ENCODE measurements at places on chromosomes 2 and 18.

- no peak for DNase-seq
Measured at GRCh38 chr2:211846714-211847113, 691.9 kb downstream of the ERBB4 start.

GRCh38 chr2:207008105-207008990 is 69.0 kb downstream of the CPO start:
- no peak for DNase-seq

DNA sequence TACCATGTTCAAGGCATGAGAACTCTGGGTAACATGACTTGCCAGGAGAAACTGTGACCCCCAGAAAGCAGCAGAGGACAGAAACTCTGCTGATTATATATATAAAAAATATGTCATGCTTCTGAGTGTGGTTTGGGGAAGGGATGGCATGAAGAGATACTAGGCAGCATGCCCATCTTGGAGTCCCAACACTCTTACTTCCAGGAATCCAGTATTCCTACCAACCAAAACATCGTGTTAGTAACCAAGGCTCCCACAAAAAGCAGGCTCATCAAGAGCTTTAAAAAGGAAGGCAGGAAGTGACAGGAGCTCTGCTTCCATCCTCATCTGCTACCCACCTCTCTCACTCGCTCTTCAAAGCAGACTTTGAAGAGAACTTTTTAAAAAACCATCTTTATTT is 31.6 kb upstream of the TWIST2 start:
- no peak for DNase-seq

DNA sequence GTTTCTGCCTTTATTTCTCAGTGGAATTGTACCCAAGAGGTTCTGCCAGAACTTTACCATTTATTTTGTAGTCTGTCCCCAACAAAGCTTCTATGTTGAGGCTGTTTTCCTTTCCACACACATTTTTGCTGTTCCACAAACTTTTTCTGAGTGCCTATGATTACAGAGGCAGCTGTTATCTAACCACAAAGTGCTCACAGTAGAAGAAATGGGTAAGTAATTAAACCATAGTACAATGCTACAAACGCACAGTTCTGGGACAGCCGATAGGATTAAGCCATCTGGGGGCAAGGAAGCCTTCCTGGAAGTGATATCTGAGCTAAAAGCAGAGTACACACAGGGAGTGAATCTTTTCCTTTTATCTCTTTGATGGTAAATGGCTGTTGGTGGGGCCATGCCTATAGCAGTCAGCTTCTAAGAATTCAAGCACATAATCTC is 3.9 kb upstream of the MGAT4A start:
- no peak for DNase-seq

DNA sequence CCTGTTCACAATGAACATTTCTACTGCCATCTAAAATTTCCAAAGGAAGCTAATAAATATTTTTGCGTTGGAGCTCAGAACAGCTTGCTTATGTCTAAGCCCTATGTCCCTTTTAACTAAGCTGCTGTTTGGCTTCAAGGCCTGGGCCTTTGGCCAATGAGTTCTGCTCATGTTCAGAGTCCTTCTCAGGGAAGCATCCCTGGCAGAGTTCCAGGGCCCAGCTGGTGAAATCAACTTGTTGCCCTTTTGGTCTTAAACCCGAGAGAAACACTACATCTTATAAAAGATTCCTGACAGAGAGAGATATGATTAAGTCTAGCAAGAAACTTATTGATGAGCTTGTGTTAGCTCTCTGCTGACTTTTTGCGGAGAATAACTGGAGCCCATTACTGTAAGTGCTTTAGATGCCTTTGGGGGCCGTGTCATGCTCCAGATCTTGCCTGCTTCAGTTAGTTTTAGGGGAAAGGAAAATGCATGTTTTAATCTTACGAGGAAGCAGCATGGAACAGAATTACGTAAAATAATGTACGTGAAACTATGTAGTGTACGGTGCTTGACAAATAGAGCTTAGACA is 102.5 kb upstream of the NOSTRIN start:
- no peak for DNase-seq

- no peak for DNase-seq
Measured at GRCh38 chr2:37892436-37893114, 32.5 kb upstream of the RMDN2 start.

- DNase-seq, result no peak
Measured at GRCh38 chr18:27263369-27263768, 78.3 kb upstream of the CHST9 start.
